ENCODE measurements at places on chromosomes 4 and X.

DNA sequence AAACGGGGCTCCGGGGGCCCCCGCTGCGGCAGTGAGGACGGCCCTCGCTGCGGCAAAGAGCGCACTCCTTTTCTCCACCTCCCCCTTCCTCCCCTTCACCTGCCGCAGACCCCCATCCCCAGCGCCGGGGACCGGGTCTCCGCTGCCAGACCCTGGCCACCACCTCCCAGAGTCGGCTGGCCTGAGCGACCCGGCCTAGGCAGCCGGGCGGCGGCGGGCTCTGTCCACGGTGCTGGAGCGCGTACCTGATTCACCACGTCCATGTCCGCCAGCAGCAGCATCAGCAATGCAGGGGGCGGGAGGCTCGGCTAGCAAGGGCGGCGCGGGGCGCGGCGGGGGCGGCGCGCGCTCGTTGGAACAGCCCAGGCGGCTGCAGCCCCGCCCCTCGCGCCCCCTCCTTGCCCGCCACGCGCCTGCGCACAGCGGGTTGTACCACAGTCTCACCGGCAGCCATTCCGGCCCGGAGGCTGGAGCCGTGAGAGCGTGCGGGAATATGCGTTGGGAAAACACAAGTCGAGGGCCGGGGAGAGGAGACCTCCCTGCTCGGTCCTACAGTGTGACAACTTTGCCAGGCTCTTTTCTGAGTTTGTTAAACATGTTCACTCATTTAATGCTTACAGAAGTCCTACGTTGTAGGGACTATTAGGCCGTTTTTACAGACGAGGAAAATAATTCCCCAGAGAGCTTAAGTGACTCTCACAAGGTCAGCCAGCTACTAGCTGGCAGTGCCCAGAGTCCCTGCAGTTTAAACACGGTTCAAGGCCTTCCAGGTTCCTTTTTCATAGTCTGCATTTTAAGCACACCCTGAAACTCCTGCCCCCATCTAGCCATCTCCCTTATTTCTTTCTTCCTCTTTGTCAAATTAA lies at the start of gene SYP:
SYP (minus strand) TSS at position 288 of the 866 bp plus-strand sequence; CDS start at position 281, 7 bp downstream.
- DNase-seq, result no peak

DNA sequence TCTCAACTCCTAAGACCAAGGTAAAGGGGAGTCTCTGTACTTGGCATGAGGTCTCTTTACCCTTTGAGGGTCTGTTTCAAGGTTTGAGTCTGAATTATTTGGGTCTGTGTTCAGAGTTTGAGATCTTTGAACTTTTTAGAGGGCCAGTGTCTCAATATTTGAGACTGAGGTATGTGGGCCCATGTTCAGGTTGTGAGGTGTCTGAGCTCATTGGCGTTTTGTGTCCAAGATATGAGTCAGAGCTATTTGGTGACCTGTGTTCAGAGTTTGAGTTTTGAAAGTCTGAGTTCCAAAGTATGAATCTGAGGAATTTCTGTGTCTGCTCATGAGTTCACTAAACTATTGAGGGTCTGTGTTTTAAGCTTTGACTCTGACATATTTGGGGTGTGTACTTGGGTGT lies 36.7 kb upstream of the PAGE4 start:
- DNase-seq, result no peak

DNA sequence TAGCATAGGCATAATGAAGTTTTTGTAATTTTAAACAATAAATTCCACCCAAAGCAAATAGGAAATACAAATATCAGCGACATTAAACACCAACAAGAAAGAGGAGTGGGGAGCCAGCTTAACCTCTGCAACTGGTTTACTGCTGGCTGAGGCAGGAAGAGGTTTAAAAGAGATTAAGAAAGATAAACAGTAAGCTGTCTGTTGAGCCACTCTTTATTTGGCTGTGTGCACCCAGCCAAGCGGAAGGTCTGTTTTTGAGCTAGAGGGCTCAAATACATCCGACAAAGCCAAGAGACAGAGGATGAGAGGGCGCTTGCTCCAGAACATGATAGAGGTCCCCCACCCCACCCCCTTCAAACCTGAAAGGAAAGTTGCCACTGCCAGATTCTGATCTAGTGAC lies 191.4 kb downstream of the MGST2 start:
- DNase-seq, result no peak

GRCh38 chrX:49230500-49231232 lies 2.5 kb downstream of the CACNA1F start:
- no peak for DNase-seq

GRCh38 chr4:57083090-57083489 lies 27.1 kb downstream of the IGFBP7 start:
- DNase-seq, result no peak

DNA sequence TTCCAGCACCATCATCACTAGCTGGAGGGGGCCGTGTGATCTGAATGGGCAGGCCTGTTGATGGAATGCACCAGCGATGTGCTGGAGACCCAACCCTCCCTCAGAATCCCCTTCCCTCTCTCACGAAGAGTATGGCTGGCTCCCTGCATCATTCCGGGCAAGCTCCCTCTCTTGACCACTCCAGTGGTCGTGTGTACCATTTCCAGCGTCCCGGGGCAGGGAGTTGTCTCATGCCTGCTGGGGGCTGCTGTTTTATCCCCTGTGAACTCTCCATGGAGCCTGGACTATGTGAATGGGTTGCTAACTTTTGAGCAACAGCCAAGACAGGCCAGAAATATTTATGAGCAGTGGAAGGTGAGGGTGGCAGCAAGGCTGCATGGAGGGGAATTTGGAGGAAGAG lies 8.1 kb downstream of the CSAG1 start:
- no peak for DNase-seq

GRCh38 chr4:3699261-3699660 lies 66.9 kb upstream of the ADRA2C start:
- DNase-seq, result no peak

GRCh38 chr4:8000721-8001491 lies 61.2 kb upstream of the AFAP1 start:
- DNase-seq, result no peak

DNA sequence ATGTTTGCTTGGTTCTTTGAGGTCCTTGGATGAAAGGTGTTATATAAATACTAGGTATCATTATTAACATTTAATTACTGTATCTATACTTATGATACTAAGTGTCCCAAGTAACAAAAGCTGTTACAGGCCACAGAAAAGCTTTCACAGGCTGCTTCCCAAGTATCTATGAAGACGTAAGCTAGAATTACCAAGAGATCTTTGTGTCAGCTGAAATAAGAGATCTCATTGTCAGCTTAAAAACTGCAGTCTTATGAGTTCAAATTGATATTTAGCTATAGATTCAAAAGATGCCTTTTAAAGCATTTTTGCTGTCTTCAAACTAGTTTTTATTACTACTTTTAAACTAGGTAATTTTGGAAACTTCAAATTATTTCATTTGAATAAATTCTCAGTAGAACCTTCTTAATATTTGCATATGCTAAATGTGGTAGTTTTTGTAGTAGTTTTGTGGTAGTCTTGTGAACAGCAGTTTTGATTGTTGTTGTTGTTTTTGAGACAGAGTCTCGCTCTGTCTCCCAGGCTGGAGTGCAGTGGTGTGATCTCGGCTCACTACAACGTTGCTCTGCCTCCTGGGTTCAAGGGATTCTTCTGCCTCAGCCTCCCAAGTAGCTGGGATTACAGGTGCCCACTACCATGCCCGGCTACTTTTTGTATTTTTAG lies 170.0 kb upstream of the RPL34 start:
- no peak for DNase-seq

- DNase-seq, result no peak
Measured at GRCh38 chr4:87835743-87836142, 3.0 kb downstream of the MEPE start.

DNA sequence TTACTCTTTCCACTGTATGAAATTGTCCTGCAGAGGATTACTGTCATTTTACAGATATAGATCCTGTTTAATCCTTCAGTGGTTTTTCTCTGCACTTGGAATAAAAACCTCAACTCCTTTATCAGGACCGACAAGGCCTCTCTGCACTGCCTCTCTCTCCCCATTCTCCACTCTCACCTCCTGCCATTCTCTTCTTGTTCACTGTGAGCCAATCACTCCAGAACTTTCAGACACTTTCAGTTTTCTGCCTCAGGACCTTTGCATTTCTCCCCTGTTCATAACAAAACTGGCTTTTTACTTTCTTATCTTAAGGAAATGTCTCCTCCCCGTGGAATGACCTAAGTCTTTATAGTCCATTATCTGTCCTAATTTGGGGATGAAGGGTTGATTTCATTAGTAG lies 137.3 kb downstream of the ELOVL6 start:
- no peak for DNase-seq

GRCh38 chrX:33205321-33205720 lies 6.0 kb downstream of the DMD start:
- no peak for DNase-seq

- no peak for DNase-seq
Measured at GRCh38 chr4:19266566-19266965, 985.1 kb upstream of the SLIT2 start.

Data from GM12864 (cell line).